T47D (cell line): ENCODE measurements at places on chromosomes 6 and 20.

DNA sequence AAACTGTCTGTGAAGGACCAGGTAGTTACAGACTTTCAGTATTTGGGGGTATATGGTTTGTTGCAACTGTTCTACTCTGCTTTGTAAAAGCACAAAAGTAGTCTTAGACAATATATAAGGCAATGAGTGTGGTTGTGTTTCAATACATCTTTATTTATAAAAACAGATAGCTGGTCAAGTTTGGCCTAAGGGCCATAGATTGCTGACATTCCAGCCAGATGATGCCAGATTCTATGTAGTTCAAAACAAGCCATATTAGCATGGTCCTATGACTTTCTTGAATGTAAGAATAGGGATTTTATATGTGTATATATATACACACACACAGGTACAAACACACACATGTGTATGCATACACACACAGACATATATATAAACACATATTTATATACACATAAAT lies 201.8 kb downstream of the GRIK2 start:
- DNase-seq: no peak

DNA sequence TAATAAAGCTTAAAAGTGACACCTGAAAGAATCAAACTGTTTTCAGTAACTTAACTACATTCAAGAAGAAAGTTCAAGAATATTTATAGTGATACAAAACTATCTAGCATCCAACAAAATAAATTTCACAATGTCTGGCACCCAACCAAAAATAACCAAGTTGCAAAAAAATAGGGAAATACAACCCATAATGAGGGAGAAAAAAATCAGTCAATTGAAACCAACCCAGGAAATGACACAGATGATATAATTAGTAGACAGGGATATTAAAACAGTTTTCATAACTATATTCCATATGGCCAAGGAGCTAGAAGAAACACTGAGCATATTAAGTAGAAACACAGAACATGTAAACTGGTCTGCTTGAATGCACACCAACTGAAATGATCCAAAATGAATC lies 120.2 kb upstream of the BEND3 start:
- DNase-seq: no peak

GRCh38 chr20:17875106-17875980 lies 93.3 kb downstream of the SNX5 start:
- DNase-seq: peak; percentile 93

DNA sequence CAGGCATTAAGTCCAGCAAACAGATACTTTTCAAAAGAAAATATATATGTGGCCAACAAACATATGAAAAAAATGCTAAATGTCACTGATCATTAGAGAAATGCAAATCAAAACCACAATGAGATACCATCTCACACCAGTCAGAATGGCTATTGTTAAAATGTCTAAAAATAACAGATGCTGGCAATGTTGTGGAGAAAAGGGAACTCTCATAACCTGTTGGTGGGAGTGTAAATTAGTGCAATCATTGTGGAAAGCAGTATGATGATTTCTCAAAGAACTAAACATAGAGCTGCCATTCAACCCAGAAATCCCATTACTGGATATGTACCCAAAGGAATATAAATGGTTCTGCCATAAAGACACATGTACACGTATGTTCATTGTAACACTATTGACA lies 20.6 kb downstream of the KCNQ5 start:
- no peak for DNase-seq

DNA sequence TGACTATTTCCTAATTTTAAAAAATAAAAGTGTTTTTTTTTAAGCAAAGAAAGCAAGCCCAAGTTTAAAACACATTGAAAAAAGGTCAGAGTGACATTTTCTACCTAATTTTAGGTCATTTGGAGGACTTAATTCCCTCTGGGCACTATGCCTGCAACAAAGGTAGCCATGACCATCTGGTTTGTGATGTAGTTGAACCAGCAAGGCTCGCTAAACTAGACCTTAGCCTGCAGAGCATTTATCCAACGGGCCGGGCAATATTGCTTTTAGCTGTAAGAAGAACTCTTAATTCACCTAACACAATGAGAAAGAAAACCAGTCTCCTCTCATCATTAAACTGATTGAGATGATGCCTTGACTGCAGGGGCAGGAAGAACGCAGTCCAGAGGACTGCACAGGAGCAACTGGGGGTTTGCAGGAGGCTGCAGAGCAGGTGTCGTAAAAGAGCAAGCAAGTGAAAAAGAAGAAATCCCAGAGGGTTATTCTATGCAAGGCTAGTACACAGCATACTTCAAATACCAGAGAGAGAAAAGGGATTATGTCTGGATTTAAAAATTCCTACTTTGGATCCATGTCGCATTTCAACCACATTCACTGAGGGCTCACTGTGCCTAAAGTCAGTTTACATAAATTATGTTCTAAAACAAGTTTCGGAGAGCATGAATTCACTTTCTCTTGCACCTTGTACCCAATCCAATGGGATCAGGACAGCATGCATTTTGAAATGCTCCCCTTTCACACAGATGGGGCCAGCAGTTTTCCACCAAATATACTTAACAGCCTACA lies 12.8 kb downstream of the TRAF3IP2 start:
- peak; percentile 69 for DNase-seq
